Small intestine (tissue), 16 donors: ENCODE measurements at places on chromosomes 6 and 20. TPM values are rescaled to one million over a fixed set of nuclear protein-coding genes. Genes with fewer than 3 reads are reported as not detected.

DNA sequence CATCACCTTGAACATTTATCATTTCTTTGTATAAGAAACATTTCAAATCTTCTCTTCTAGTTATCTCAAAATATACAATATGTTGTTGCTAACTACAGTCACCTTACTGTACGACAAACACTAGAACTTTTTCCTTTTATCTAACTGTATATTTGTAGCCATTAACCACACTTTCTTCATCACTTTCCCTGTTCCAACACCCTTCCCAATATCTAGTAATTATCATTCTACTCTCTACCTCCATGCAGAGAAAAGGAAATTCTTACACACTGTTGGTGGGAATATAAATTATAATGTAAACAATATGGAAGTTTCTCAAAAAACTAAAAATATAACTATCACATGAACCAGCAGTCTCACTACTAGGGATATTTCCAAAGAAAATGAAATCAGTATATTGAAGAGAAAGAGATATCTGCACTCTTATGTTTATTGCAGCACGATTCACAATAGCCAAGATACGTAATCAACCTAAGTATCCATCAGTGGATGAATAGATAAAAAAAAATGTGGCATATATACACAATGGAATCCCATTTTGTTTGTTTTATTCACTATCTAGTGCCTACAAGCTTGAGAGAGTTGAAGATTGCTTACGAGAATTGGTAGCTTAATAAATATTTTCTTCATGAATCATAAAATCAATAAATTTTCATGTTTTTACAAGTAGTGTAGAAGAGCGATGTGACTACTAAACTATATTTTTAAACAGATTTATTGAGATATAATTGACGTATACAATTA lies 2.4 kb downstream of the RHAG start:
- no peak for DNase-seq

DNA sequence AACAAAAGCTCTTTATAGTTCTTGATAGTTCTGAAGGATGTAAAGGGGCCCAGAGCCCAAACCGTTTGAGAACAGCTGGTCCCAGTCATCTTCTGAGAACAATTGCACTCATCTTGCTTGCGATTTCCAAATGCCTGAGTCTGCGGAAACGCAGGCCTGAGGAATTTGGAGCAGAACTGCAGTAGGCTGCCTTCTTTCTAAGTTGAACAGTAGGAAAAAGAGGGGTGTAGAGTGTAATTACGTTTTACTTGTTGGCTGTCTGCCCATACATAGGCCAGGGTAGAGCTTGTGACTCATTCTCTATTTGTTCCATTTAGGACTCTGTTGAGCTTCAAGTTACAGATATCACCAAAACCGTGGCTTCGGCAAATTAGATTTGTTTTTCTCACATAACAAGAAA lies 42.0 kb upstream of the KIF16B start:
- peak; percentile 58 for DNase-seq

- peak; percentile 8 for DNase-seq
These were observed 2.2 kb downstream of the NKX2-4 start for GRCh38 chr20:21395051-21395665.

DNA sequence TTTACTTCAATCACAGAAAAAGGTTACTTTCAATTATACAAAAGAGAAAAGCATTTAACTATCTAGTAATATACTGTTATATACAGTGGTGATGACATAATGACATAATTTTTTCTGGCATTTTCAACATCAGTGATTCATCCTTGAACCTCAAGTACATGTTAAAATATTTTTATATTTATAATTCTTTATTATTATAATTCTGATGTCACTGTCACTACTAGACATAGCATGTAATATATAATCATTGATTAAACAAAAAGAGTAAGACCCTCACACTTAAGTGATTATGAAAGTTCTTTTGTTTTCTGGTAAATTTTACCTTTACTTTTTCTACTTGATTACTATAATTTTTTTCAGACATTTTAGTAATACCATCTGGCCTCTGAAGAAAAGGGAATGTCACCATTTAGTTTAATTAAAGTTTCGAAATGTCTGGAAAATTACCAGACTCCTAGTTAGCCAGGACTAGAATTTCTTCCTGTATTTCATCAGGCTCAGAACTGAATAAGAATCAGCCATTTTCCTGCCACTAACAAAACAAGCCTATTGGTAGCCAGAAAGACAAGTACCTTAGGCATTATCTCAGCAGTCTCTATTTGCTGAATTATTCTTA lies 71.5 kb downstream of the FILIP1 start:
- DNase-seq, result no peak

GRCh38 chr6:119781365-119781764 lies 431.8 kb upstream of the MAN1A1 start:
- DNase-seq, result no peak

DNA sequence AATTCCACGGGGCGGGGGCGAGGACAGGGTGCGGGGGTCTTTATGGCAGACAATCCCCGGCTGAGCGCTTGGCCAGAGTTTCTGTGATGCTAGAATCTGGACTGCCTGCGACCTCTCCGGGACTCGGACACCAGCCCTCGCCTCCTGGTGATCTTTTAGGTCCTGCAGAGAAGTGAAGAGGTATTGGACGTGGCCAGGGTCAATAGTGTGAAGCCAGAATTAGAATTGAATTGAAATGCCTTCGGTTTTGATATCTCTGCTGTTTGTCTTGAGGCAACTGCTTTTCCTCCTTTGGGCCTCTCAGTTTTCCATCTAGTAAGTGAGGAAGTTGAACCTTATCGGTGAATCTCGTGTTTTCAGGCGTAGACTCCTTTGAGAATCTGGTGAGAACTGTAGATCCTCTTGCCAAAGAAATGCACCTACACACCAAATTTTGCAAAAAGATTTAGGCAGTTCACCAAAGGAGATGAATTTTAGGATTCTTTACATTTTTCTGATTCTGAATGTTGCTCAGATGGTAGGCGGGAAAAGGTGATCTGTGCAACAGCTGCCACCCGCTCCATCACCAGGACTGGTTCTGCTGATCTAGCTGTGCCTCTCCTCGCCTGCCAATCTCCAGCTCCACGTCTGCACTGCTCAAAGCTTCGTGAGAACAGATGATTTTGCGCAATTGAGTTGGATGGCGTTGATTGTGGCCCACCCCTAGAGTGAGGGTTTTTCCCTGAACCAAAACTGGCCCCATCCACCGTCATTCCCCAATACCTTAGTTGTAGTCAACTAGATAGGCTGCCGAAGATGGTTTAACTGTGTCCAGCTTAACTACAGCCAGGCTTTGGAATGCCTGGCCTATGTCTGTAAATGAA lies 837 bp upstream of the OSER1 start:
- no peak for DNase-seq

The CST5 gene
- polyA plus RNA-seq, result not detected
